ENCODE measurements at places on chromosomes 1 and 21.

GRCh38 chr21:30336596-30336995 lies 898 bp downstream of the KRTAP27-1 start:
- no peak for DNase-seq

DNA sequence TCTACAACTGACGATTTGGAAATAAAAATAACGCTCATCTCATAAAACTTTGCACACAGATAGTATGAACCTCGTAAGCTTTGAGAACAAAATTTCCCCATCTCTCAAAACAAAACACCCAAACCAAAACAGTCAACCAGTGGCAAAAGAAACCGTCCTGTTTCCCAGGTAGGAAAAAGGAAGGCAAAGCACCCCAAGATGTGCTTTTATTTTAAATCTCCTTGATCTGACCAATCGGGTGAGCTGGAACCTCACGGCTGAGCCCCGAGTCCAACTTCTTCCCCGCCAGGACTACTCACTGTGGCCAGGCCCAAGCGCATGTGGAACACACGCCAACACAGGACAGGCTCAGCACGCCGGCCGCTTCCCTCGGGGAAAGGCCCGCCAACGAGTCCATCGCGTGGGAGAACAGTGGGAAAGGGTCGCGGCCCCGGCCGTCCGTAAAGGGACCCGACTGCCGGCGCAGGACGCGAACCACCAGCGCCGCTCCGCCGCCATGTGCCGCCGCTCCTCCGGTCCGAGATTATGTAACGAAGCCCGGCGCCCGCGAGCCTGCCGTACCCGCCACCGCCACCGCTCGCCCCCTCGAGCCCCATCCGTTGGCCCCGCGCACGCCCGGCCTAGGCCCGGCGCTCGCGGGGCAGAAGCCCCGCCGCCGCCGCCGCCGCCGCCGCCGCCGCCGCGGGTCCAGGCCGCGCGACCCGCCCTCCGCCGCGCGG lies 759 bp downstream of the AHCTF1 start:
- peak; percentile 23 for DNase-seq

DNA sequence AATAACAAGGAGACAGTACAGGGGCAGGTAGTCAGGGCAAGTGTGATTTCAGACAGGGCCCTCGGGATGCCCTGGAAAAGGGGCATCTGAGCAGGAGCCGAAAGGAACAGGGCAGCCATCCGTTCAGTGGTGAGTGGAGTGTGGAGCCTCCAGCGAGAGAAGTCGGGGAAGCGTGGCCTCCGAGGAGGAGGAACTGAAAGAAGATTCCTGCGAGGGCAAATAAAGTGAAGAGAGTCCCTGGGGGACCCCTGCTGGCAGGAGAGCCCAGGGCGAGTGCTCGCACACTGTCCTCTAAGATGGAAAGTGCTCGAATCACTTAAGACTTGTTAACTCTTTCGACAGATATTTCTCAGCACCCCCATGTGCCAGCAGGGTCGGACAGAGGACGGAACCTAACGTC lies 3.5 kb upstream of the UTS2 start:
- no peak for DNase-seq

DNA sequence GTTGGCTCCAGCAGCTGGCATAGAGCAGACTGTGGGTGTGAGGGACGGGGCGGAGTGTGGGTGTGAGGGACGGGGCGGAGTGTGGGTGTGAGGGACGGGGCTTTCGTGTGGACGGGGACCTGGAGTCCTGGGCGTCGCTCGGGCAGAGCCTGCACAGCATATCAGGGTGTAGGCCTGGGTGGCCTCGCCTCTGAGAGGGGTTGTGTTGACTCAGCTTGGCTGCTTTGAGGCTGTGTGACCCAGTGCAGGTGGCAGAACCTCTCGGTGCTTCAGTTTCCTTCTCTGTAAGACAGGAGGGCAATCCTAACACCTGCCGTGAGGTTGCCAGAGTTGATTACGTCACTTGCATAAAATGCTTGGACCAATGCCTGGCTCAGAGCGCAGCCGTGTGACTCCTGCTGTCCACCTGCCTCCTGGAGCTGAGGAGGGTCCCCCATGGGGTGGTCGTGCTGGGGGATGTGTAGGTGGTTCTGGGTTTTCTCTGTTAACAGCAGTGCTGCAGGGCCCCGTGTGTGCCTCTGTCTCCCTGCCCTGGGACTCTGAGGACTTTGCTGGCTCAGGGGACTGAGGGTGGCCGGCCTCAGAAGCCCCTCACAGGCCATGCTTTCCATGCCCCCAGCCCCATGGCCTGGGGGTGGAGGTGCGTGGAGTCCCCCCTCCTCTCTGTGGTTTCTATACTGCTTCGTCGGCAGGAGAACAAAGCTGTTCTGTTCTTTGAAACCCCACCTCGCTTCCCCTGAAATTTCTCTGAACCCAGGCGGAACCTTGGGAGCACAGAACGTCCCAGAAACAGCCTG lies 15.4 kb downstream of the PDXK start:
- no peak for DNase-seq

GRCh38 chr1:8540261-8540941 lies 222.5 kb downstream of the SLC45A1 start:
- DNase-seq, result no peak

DNA sequence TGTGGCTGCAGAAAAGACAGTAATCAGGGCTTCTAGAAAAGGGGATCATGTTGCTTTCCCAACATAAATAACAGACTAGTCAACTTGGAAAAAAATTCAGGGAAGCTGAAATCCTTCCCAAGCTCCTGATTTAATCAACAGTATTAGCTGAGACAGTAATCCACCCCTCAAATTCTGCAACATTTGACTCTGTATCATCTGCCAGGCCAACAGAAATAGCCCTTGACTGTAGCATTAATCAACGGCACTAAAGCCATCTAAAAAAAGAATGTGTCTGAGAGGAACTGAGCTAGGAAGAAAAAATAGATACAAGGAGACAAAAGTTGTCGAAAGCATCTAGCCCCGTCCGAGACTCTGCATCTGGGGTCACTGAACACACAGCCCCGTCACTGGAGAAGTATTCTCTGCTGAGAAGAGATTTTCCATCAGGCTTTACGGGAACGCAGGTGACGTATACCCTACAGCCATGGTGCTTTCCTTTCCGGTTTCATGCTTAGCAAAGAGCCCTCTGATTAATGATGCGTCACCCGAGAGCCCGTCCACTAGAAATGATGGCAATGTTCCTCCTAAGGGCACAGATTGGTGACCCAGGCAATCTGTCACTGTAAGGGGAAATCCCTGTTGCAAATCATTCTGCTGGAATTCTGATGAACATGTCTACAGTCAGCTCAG lies 42.1 kb upstream of the TP53BP2 start:
- no peak for DNase-seq

DNA sequence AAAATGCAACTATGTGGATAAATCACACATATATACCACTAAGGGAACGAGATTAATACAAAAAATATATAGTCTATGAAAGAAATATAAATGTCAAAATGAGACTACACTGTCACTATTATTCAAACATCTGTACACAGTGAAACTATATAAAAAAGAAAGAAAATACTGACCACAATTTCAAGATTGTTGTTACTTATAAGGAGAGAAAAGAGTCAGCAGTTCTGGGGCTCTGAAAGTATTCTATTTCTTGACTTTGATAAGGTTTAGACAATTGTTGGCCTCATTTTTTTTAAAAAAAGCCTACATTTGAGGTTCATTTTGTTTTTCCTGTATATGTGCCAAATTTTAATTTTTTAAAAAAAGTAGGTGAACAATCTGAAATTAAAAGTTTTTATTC lies 319.3 kb upstream of the CHRM3 start:
- no peak for DNase-seq

- DNase-seq, result no peak
These were observed 189.2 kb downstream of the SLC45A1 start for GRCh38 chr1:8506995-8507615.

DNA sequence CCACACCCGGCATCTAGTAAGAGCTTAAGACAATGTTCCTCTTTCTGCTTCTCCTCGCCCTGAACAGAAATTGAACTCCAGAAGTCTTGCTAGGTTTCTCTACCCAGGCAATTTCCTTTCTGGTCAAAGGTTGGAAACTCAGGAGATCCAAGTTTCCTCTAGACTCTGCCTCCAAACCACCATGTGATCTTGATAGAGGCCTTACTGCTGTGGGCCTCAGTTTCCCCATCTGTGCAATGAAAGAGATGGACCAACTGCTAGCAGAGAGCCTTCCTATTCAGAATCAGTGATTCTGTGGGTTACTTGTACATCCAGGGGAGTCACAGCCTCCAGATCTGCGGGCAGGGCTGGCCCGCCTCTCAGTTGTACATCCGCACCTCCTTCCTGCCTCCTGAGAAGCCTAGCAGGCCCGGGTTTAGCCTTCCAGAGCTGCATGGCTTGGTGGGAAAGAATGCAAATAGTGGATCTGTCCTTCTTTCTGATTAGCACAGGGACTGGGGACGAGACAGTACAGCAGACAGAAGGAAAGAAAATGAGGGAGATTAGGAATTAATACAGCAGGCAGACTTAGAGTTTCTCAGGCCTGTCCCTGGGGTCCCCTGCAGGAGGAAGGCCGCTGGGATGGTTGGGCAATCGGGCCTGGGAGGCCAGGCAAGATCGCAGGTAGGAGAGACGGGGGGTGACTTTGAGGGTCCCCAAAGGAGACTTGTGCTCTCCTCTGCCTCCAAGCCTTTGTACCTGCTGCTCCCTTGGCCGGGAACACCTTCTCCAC lies 83.9 kb downstream of the PAX7 start:
- DNase-seq, result no peak

DNA sequence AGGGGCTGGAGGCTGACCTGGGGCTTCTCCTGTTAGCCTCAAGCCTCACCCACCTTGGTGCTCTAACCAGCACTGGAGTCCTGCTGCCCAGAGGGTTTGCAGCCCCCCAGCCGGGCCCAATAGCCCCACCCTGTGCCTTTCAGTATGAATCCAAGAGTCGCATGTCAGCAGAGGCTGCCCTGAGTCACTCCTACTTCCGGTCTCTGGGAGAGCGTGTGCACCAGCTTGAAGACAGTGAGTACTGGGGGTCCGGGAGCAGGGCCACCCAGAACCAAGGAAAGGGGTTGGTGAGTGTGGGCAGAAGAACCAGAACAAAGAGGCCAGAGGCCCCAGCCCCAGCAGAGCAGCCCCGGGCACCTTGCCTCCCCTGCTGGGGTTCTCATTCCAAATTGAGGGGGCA lies 25.6 kb downstream of the CDK18 start:
- no peak for DNase-seq

GRCh38 chr1:28417441-28417922 lies 47.9 kb downstream of the PHACTR4 start:
- DNase-seq, result no peak

- DNase-seq, result no peak
These were observed 26.8 kb upstream of the CNN3 start for GRCh38 chr1:94953746-94954145.

DNA sequence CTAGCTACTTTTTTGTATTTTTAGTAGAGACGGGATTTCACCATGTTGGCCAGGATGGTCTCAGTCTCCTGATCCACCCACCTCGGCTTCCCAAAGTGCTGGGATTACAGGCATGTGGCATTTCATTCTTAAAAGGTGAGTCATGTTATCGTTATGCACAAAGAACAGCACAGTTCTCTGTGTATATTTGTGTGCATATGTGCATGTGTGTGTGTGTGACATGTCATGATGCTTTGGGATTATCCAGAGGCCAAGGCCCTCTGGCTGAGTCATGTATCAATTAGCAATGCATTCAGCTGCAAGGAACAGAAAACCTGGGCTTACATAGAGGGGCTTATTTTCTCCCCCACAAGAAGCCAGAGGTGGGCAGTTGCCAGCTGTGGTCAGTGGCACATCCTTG lies 301.7 kb upstream of the KAZN start:
- no peak for DNase-seq

DNA sequence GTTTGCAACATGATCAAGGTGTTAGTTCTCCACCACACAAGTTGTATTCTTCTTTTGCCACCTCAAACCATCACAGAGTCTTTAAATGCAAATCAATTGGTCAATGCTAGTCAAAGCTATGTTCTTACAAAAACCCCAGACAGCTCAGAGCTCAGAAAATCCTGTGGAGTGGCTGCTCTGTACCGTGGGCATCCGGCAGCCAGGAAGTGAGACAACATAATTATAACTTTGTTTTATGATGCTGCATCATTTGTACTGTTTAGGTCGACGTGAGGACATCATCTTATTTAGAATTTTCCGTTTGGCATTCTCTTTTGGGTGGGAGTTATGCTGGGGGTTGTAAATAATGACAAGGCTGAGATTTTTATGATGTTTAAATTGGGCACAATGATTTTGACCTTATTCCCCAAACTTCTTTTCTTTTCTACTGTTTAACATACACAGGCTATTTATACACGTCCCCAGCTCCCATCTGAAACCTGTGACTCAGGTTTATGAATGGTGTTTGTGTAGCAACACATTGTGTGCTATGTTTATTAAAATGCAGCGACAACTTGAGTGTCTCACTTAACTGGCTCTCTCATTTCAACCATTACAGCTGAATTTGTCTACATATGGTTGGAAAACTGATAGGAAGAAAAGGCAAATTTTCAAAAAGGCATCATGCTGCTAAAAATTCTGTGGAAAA lies 124.0 kb downstream of the CNIH3 start:
- DNase-seq, result no peak

- DNase-seq, result no peak
These were observed 10.9 kb downstream of the TMPRSS2 start for GRCh38 chr21:41497008-41497407.

- no peak for DNase-seq
These were observed 18.9 kb downstream of the CR1 start for GRCh38 chr1:207514890-207515289.

- peak; percentile 58 for DNase-seq
These were observed 54.1 kb downstream of the TOMM20 start for GRCh38 chr1:235074523-235075047.

GRCh38 chr1:96487394-96487793 lies 234.2 kb upstream of the PTBP2 start:
- no peak for DNase-seq

- no peak for DNase-seq
These were observed 75.3 kb upstream of the PALMD start for GRCh38 chr1:99570486-99571089.

- DNase-seq, result no peak
These were observed 484.5 kb upstream of the DAB1 start for GRCh38 chr1:57908147-57908890.

All from stimulated activated CD4-positive, alpha-beta T cell treated with anti-CD3 and anti-CD28 coated beads, Interleukin-2, amount 100 ng/mL, for 48 hours (primary cell).